ENCODE measurements at places on chromosomes 12 and 14.

DNA sequence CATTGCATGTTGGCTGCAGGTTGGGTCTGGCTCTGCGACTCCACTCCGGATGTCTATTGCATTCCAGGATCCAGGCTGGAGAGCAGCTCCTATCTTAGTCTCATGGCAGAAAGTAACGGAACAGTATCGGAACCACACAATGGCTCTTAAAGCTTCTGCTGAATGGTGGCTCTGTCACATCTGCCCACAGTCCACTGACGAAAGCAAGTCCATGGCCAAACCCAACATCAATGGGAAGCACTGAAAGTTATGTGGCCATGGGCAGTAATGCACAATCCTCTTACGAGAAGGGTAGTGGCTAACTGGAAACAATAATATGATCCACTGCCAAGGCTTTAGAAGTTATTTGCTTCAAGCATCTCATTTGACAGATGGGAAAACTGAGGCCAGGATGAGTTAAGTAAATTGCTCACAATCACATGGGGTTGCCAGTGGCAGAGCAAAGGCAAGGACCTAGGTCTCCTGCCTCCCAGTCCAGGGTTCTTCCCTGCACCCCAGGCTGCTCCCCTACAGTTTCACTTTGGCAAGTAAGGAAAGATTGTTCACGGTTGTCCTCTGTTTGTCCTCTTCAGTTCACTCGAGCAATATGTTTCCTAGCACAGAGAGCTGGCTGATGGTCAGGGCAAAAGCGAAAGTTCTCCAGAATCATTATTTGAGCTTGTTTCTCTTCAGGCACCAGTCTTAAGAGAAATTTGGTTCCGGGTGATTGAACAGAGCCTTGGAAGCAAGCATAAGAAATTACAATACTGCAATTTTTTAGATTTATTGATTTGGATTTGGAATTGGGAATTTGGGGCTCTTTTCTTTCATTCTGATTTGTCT is 54.2 kb downstream of the CKAP4 start:
- no peak for DNase-seq

DNA sequence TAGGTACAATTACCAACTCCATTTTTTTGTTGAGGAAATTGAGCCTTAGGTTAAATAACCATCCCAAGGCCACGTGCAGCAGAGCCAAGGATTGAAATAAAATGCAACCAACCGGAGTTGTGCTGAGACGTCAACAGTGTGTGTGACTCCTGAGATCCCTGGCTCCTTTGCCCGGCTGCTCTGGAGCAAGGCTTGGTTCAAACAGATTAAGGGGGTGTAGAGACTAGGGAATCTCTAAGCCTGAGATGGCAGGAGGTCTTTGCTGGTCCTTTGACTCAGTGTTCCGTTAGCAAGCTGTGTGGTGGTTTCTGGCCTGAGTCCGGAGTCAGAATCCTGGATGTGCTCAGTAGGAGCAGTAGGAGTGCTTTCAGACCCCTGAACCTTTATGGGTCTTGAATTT is 1.4 kb upstream of the SLC8A3 start:
- no peak for DNase-seq

DNA sequence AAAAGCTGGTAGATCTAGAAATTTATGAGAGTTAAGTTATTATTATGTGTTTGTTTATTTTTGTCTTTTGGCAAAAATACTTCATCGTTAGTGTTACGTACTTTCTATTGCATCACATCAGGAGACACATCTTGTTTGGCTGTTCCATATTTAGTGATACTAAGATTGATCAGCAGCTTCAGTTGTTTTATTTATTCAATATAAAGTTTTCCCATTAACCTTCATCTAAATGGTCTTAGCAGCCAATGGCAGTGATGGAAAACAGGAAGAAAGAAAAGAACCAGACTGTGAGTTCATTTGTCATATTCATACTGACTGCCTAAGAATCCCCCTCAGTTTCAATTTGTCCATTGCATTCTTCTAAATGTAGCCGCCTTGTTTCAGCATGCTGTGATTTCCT is 122.3 kb downstream of the METTL25 start:
- no peak for DNase-seq

- DNase-seq = no peak
These were observed 84.8 kb upstream of the FICD start for GRCh38 chr12:108430245-108430644.

DNA sequence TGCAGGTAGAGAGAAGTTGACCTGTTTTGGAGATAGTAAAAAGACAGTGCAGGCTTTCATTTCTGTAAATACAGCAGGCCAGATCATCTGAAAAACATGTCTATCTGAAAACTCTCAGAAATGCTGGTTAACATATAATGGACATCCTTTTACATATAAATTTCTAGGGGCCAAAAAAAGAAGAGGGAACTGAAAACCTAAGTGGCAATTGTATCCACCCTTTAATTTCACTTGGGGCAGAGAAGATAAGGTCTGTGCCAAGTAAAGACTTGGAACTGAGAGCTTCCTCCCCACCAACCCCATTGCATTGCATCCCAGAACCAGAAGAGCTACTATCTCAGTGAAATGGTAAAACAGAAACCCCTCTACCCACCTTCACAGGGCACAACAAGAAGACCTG is 141.0 kb downstream of the SRGAP1 start:
- DNase-seq = no peak

DNA sequence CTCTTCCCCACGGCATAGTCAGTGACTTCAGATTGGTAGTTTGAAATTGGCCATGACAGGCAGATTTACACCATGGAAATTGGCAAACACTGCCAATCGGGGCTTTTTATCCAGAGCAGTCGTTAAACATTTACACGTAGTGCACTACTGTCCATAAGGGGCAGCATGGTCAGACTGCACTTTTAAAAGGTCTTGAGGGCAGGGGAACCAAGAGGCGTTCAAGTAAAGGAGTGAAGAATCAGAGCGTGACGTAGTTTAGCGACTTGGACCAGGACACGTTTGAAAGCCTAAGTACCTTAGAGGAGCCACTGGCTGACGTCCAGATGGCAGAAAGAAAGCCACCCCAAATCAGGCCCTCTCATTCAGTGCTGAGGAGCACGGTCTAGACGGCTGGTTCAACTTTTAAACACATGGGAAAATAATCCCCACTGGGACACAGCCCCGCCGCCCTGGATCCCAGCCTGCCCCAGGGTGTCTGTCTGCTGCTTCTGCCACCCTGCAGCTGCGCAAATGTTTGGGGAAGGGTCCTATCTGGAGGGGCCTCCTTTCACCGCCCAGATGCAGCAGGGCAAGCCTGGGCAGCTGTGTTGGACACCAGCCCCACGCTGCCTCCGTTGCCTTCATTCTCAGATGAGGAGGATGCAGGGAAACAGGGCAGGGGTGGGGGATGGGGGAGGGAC is 52.5 kb upstream of the PPP2R5C start:
- no peak for DNase-seq

DNA sequence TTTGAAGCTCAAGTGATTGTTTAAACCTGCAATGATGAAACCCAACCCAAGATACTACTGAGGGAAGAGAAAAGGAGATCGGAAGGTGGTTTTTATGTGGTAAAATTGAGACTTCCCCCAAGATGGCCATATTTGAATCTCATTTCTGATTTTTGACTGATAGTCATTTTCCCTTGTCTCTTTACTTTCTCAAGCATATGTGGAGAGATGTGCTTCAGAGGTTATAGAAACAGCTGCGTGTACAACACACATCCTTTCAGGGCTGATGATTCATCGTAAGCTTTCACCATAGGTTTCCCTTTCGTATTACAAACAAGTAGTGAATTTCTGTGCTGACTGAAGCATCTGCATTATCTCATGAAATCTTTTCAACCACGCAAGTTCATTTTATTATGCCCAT is 276.2 kb downstream of the EMP1 start:
- no peak for DNase-seq

- peak; percentile 15 for DNase-seq
These were observed 65.2 kb upstream of the PDZRN4 start for GRCh38 chr12:41122894-41123293.

DNA sequence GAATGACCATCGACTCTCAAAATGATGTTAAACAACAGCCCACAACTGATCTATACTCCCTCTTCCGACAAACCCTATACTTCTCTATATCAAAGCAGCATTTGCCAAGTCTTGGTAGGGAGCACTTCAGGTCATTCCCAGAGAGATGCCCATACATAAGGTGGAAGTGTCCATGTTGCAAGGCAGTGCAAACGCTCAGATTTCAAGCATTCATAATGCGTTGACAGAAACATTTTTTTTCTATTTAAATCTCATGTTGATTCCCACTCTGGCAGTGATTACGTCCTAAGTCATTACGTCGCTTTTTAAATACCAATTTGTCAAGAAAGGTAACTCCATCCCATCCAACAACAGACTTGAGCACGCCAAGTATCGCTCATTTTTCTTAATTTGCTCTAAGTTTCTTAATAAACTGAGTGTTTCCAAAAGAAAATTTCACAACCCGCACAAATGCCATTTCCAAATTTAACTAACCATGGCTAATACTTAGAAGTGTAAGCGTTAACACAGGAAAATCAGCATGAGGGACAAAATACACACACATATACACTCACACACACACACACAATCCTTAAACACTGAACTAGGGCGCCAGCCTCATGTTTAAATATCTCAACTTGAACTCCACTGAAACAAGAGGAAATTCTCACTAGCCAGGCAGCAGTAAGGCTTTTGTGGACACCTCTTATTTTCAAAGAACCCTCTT is 1.1 kb downstream of the GXYLT1 start:
- DNase-seq = no peak

GRCh38 chr12:91191513-91192111 is 9.0 kb upstream of the DCN start:
- no peak for DNase-seq

- DNase-seq = no peak
These were observed 4.8 kb downstream of the CRACR2A start for GRCh38 chr12:3747976-3748619.

DNA sequence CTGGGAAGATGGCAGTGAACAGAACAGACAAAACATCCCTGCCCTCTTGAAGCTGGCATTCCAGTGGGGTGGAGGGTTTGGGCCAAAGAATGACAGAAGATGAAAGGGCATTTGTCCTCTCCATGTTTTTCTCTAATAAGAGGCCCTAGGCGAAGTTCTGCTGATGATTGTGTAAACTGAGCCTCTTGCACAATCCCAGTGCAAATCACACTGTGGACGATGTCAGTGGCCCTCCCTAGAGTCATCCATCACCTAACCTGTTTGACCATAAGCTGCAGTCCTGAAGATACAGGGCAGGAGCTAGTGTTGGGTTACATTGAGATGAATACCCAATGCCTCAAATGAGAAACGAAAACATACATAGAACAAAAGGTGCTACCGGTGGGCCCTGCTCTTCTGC is 622.4 kb upstream of the TBX3 start:
- DNase-seq = no peak
